IPS DF 6.9 (cell line): ENCODE measurements at places on chromosomes 2 and 18.

DNA sequence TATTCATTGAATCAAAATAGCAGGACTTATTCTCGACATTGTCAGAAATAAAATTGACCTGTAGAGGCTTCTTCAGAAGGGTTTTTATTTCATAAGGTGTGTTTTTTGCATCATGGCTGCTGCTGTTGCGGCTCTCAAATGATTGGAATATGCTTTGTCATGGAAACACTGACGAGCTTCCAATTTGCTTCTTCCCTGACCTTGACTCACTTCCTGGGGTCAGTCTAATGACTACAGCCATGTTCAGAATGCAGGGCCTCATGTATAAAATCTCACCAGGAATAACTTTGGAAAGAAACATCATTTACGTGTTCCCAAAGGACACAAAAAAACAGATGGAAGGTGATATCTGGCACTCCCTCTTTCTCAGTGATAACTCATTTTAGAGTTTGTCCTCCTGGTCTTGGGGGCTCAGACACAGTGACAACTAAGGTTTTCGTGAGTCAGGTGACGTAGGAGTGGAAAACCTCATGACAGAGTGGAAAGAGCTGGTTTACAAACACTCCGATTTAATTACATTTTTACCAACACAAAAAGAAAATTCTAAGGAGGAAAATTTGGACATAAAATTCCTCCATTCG is 467.0 kb upstream of the RAB12 start:
- no peak for DNase-seq

- no peak for DNase-seq
These were observed 484 bp upstream of the DARS1 start for GRCh38 chr2:135985826-135986393.

DNA sequence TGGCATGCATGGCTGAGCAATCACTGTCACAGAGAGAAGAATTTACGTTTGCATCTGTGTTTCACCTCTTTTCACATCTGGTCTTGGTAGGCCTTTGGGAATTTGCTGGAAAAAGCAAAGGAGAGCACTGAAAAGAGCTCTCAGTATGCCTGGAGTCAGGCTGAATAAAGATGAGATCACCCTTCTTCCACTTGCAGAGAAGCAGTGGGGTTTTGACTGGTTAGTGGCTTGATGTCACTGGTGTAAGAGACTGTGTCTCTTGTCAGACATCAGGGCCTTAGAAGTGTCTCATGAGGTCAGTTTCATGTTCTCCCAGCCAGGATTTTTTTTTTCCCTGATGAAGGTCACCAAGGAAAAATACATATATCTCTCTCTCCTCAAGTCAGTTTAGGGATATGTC is 353.8 kb downstream of the INSIG2 start:
- DNase-seq: no peak

DNA sequence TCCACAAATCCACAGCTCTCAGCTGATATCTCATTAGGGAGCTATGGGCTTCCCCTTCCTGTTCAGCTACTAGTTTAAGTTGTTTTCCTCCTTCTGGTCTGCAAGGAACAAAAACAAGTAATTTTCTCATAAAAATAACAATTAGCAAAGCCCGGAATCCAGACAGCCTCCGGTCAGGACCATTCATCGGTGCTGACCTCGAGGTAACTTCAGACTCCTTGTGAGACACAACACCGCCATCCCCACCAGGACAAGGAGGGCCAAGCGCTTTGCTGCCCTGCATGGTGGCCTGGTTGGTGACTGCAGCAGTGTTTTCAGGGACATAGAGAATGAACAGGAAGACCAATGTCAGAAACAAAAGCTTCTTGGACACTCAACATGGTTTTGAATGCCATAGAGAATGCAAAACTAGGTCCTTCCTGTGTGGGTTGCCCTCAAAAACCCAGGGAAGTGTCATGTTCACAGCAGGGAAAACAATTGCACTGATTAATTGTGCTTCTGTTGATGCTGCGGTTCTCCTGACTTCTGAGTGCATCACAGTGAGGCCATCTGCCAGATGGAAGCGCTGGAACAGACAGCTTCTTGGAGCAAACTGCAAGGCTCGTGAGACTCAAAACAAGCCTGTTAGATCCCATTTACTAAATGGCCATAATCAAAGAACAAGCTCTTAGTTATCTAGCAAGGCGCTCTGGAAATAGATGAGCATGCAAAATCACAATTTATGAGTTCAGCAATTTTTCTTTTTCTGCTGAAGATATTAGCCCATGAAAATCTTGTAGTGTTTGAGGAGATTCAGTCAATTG is 77.1 kb downstream of the HS1BP3 start:
- DNase-seq: no peak

DNA sequence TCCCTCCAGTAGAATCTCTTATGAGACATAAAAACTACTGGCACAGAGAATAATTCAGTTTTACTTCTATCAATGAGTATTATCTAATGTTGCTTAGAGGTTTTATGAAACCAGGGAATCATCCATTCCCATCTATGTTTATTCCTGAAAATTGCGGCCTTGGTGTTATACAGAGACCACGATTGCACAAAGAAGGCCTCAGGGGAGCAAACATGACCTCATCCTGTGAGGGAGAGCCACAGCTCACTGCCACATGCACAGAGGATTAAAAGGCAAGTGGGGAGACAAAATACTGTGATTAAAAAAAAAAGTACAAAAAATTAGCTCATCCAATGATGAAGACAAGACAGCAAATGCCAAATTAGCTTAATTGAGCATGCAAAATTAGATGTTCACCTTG is 111.8 kb upstream of the SLC35G4 start:
- DNase-seq: no peak

DNA sequence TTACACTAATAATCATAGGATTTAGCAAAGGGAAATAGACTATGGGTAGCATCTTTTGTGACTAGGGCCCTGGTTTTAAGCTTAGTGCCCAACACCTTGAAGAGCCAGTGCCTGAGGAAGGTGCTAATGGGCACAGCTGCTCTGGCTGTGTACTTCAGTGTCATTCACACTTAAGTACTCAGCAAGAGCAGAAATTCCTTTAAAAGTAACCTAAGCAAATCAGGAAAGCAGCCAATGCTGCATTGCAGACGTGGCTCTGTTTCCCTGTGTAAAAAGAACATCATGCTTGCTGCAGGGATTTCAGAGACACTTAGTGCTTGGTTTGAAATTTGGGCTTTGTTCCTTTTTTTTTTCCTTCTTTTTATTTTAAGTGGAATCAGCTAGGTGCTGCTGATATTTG is 505.4 kb downstream of the SUCLG1 start:
- no peak for DNase-seq

DNA sequence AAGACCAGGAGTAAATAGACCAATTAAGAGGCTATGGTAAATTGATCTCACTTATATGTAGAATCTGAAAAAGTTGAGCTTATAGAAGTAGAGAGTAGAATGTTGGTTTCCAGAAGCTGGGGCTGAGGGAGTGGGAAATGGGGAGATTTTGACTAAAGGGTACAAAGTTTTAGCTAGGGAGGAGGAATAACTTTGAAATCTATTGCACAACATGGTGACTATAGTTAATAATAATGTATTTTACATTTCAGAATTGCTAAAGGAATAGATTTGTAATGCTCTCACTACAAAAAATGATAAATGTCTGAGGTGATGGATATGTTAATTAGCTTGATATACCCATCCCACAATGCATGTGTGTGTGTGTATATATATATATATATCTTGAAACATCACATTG is 82.1 kb downstream of the UBR3 start:
- DNase-seq: no peak

DNA sequence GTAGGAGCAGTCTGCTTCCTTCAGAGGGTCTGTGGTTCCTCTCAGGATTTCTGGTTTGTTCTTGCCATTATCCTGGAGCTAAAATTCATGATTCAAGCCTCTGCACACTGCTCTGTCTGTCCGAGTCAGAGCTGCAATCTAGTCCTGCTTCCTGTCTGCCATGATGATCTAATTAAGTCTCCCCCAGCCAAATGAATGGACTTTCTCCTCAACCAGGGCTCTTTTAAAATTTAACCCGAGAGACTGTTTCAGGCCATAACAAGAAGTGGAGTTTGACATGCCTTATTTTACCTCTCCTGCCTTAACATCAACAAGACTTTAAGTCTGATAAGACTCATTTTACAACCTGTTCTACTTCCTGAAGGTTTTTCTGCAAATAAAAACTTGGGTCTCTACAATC is 1009.6 kb upstream of the DDX18 start:
- no peak for DNase-seq

DNA sequence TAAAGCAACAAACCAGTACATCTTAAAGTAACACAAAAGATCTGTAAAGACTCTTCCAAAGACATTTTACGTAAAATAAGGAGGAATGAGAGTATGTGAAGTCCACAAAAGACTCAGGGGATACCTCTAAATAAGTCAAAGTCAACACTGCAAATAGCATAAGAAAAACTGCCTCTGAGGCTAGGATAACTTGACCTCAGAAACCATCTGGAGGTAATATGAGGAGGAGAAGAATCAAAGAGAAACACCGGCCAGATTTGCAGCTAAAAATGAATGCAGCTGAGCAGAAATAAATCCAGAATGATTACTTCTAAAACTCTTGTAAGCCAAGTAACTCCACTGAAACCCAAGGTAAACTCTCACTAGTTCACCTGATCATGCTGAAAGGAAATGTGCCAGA is 52.2 kb upstream of the ERMN start:
- no peak for DNase-seq

- DNase-seq: no peak
These were observed 111.2 kb upstream of the SMIM21 start for GRCh38 chr18:75538727-75539126.

DNA sequence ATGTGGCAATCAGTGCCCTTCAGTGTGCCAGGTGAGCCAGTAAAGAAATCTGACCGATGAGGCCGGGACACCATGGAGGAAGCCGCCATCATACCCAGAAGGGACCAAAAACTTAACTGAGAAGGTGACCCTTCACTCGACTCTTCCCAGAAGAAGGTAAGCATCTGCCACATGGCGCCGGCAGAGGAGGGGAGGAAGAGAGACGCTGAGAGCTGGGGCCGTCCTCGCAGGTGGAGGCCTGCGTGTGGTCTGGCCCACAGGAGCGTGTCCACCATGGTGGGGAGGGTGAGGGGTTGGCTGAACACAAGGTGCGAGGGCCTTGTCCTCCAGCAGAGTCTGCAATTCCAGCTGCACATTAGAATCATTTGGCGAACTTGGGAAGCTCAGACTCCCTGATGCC is 513.1 kb upstream of the RAB6C start:
- DNase-seq: no peak

- DNase-seq: no peak
These were observed 71.5 kb downstream of the PTGR3 start for GRCh38 chr18:75137346-75137877.

- DNase-seq: no peak
These were observed 48.4 kb downstream of the NEMP2 start for GRCh38 chr2:190486037-190486623.
